ENCODE measurements at places on chromosomes 13 and 19. TPM values are rescaled to one million over a fixed set of nuclear protein-coding genes. Genes with fewer than 3 reads are reported as not detected.

GAPDHS gene
- not detected for total RNA-seq

ZNF492 gene
- total RNA-seq: 0.81 TPM

GPR4 gene
- total RNA-seq: 3.1 TPM

CDC42EP5 gene
- total RNA-seq: 1.4 TPM

ZNF561 gene
- 20.1 TPM for total RNA-seq

- no peaks in the 10 kb centered on the region for H3K4me1 ChIP-seq
- no peak overlapping the region for H3K27ac ChIP-seq
- H3K27me3 ChIP-seq: 0 out of 2 replicates have a peak, but pooled peaks cover 6% of the 10 kb centered on the region
- H3K36me3 ChIP-seq: no peaks in the 10 kb centered on the region
- DNase-seq: no peak
Measured at GRCh38 chr19:6813659-6814058, 41.2 kb downstream of the VAV1 start.

DNA sequence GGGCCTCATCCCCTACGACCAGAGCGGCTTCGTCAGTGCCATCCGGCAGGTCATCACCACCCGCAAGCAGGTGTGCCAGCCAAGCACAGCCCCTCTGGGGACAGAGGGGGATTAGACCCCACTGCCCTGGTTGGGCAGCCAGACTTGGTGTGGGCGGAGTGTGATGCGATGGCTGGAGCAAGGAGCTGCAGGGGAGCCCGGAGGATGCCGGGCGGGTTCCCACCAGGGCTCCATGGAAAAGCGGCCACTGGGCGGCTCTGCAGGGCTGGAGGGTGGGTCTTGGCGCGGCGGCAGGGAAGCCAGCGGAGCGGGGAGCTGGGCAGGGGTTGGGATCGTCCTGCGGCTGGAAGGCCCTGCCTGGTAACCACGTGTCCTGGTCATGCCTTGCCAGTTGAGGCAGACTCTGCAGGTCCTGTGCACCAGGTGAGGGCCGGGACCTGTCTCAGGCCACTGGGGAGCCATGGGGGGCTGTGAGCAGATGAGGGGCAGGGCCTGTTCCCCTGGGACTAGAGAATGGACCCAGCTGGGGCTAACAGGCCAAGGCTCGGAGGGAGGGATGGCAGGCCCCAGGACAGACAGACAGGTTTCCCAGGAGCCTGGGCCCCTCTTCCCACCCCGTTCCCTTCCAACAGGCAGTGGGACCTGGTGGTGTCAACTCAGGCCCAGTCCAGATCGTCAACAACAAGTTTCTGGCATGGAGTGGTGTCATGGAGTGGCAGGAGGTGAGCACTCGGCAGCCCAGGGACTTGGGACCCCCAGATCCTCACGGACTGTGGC is 6.3 kb downstream of the PTOV1 start:
- no peak for DNase-seq
- H3K27me3 ChIP-seq: no peaks in the 10 kb centered on the region
- peaks cover 9% of the 10 kb centered on the region for H3K4me1 ChIP-seq
- H3K36me3 ChIP-seq: peaks cover 37% of the 10 kb centered on the region
- no peak overlapping the region for H3K4me3 ChIP-seq

DNA sequence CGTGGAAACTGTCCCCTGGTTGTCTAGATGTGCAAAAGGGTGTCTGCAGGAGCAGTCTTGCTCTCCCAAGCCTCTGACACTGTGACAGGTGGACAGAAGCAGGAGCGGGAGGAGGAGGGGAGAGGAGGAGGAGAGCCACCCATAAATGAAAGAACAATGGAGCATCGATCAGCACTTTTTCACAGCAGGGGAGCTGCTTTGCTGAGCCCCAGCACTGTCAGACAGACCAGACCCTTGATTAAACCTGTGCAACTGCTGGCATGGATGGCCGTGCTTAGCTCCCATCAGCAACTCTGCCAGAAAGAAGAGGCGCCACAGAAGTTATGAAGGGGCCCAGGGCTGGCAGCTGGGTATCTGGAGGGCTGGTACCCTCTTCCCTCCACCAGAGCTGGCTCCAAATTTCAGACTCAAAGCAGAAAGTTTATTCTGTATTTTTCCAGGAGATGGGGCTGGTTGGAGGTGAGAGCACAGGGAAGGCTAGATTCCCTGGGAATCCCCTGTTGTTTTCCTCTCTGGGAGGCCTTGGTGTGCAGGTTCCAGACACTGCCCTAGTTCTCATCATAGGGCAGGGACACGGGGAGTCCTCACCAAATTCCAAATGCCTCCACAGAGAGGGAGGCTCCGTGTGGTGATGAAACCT is 1192.2 kb downstream of the UQCRFS1 start:
- DNase-seq: no peak
- H3K4me1 ChIP-seq: no peaks in the 10 kb centered on the region
- H3K27ac ChIP-seq: no peak overlapping the region
- H3K27me3 ChIP-seq: no peaks in the 10 kb centered on the region

GRCh38 chr13:112902101-112902651 is 66.8 kb upstream of the MCF2L start:
- H3K27ac ChIP-seq: no peak overlapping the region
- H3K4me3 ChIP-seq: no peak overlapping the region
- no peaks in the 10 kb centered on the region for H3K36me3 ChIP-seq
- no peaks in the 10 kb centered on the region for H3K27me3 ChIP-seq

DNA sequence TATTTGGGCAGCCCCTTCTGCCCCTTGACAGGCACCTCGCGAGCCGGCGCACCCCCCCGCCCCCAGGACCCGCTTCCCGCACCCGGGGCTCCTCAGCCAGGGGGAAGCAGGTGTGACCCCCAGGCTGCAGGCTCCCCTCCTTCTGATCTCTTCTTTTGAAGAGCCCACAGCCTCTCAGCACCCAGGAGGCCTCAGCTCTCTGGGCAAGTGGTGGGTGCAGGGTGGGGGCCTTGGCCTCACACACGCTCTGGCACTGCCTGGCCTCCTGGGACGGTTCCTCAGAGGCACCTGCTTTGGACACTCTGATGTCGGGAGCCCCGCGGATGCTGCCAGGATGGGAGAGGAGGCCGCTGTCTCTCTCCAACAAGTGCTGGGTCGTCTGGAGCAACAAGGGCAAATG is 1.5 kb upstream of the C13orf46 start:
- no peak for DNase-seq
- no peak overlapping the region for H3K4me3 ChIP-seq
- no peaks in the 10 kb centered on the region for H3K27me3 ChIP-seq
- H3K27ac ChIP-seq: no peak overlapping the region

GRCh38 chr19:18122860-18123795 is 25.6 kb downstream of the MAST3 start:
- H3K27me3 ChIP-seq: no peaks in the 10 kb centered on the region
- no peaks in the 10 kb centered on the region for H3K36me3 ChIP-seq
- H3K27ac ChIP-seq: no peak overlapping the region
- H3K4me1 ChIP-seq: peaks cover 10% of the 10 kb centered on the region

DNA sequence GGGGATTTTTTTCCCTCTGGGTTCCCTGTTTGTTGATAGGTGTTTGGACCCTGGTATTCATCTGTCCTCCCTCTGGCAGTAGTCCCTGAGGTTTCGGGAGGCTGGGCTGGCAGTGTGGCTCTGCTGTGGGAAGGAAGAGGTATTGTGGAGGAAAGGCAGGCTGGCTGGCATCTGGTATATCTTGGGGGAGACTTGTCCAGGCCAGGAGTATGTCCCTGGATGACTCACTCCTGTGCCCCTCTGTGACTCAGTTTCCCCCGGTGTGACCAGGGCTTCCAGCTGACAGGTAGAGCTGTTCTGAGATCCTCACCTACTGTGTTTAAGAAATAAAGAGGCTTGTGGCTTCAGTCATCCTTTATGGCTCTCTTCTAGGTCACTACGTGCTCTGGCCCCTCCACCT is 14.2 kb upstream of the ZNF492 start:
- no peaks in the 10 kb centered on the region for H3K27me3 ChIP-seq
- no peaks in the 10 kb centered on the region for H3K36me3 ChIP-seq
- no peak overlapping the region for H3K27ac ChIP-seq
- H3K4me3 ChIP-seq: no peak overlapping the region
- H3K4me1 ChIP-seq: no peaks in the 10 kb centered on the region

DNA sequence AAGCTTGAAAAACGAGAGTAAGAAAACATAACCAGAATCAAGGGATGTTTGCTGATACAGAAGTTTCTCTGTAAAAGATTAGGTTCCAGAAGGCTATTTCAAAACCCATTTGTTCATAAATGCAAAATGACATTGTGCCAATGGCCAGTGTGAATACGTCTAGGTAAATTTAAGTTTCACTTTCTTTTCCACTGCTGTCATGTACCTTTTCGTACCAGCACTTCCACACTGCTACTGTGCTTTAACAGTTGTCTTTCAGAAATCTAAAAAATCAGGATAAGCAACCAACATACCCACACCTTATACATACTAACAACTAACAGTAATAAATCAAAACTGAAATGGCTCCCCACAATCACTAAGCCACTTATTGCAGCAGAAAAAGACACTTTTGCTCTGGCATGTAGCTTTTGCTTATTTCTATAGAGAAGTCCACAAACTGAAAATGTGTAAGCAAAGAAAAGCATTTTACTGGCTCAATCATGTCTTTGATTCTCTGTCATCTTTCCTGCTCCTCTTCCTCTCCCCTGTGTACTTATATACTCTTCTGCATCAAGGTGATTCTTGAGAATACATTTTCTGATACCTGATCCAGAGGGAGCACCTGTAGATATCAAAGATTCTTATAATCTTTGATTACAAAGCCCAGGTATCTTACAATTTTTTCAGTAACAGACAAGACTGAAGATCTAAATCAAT is 34.3 kb downstream of the ELF1 start:
- H3K4me3 ChIP-seq: no peak overlapping the region
- H3K36me3 ChIP-seq: no peaks in the 10 kb centered on the region
- H3K4me1 ChIP-seq: peaks cover 10% of the 10 kb centered on the region
- H3K27me3 ChIP-seq: no peaks in the 10 kb centered on the region
- no peak overlapping the region for H3K27ac ChIP-seq
- no peak for DNase-seq

- DNase-seq: no peak
- no peaks in the 10 kb centered on the region for H3K27me3 ChIP-seq
- H3K27ac ChIP-seq: no peak overlapping the region
- no peak overlapping the region for H3K4me3 ChIP-seq
Measured at GRCh38 chr13:71906448-71906847, 39.4 kb upstream of the DACH1 start.

DNA sequence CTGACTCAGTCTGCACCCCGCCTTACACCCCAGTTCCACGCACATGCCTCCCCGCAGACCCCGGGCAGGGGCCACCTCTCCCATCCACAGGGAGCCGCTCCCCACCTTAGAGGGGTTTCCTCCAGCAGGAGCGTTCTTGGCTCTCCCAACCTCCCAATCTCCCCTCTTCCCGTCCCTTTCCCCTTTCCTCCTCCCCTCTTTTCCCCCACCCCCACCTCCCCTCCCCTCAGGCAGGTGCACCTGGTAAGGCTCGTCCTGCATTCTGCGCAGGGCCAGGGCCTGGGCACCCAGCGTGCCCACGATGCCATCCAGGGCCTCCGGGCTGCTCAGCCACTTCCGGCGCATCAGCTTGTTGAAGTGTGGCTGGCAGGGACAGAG is 27.3 kb downstream of the EXOC3L2 start:
- H3K36me3 ChIP-seq: no peaks in the 10 kb centered on the region
- no peak overlapping the region for H3K27ac ChIP-seq
- no peak overlapping the region for H3K4me3 ChIP-seq
- no peaks in the 10 kb centered on the region for H3K4me1 ChIP-seq
- 0 out of 2 replicates have a peak, but pooled peaks cover 12% of the 10 kb centered on the region for H3K27me3 ChIP-seq

DNA sequence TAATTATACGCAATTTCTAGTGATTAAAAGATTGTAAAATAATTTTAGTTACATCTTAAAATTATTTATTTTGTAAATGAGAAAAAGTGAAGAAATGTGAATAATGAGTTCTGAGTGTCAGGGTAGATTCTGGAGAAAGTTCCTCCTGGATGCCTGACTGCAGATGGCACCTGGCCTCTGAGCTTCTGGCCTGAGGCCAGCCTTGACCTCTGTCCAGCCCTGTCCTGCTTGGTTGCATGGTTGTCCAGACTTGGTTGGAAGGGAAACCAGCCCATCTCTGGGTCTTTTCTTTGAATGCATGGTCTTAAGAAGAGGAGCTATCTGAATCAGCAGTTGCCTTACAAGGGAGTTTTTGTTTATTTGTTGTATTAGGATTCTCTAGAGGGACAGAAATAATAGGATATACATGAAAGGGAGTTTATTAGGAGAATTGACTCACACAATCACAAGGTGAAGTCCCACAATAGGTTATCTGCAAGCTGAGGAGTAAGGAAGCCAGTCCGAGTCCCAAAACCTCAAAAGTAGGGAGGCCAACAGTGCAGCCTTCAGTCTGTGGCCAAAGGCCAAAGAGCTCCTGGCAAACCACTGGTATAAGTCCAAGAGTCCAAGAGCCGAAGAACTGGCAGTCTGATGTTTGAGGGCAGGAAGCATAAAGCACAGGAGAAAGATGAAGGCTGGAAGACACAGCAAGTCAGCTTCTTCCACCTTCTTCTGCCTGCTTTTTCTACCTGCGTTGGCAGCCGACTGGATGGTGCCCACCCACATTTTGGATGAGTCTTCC is 385.8 kb downstream of the ZNF536 start:
- no peak overlapping the region for H3K4me3 ChIP-seq
- no peaks in the 10 kb centered on the region for H3K4me1 ChIP-seq
- no peaks in the 10 kb centered on the region for H3K27me3 ChIP-seq
- no peak for DNase-seq

GRCh38 chr13:40518481-40518882 is 148.0 kb downstream of the FOXO1 start:
- DNase-seq: no peak
- H3K4me1 ChIP-seq: no peaks in the 10 kb centered on the region
- H3K36me3 ChIP-seq: no peaks in the 10 kb centered on the region
- H3K27me3 ChIP-seq: no peaks in the 10 kb centered on the region

- H3K4me1 ChIP-seq: no peaks in the 10 kb centered on the region
- H3K27ac ChIP-seq: no peak overlapping the region
- H3K4me3 ChIP-seq: no peak overlapping the region
- no peaks in the 10 kb centered on the region for H3K36me3 ChIP-seq
Measured at GRCh38 chr19:28981518-28981917, 231.4 kb downstream of the UQCRFS1 start.

DNA sequence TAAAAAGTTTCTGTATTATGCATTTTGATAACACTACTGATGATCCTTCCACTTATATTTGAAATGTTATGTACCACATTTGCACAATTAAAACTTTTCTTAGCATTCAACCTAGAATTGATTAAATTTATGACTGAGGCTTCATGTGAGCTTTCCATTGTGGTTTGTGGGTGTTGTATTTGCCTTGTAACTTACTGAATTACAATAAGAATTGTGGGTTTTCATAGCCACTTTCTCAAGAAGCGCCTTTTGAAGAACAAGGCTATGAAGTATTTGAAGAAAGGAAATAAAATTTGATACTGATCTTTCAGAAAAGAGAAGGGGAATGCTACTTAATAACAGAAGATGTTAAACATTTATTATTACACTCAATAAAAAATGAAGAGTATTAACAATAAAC is 7.0 kb upstream of the TEX26 start:
- no peaks in the 10 kb centered on the region for H3K36me3 ChIP-seq
- no peak overlapping the region for H3K4me3 ChIP-seq
- DNase-seq: no peak
- H3K27ac ChIP-seq: no peak overlapping the region
- H3K27me3 ChIP-seq: peaks cover 53% of the 10 kb centered on the region

- no peak overlapping the region for H3K4me3 ChIP-seq
- DNase-seq: no peak
- H3K4me1 ChIP-seq: no peaks in the 10 kb centered on the region
- no peaks in the 10 kb centered on the region for H3K36me3 ChIP-seq
- H3K27ac ChIP-seq: no peak overlapping the region
- no peaks in the 10 kb centered on the region for H3K27me3 ChIP-seq
Measured at GRCh38 chr13:43116242-43116641, 92.9 kb downstream of the DNAJC15 start.

GRCh38 chr13:69571606-69572323 is 535.9 kb upstream of the ATXN8OS start:
- no peak overlapping the region for H3K27ac ChIP-seq
- DNase-seq: no peak
- no peak overlapping the region for H3K4me3 ChIP-seq
- H3K36me3 ChIP-seq: no peaks in the 10 kb centered on the region

Data from PC-3 (cell line).